ENCODE measurements at places on chromosomes 16 and 17. TPM values are rescaled to one million over a fixed set of nuclear protein-coding genes. Genes with fewer than 3 reads are reported as not detected.

DNA sequence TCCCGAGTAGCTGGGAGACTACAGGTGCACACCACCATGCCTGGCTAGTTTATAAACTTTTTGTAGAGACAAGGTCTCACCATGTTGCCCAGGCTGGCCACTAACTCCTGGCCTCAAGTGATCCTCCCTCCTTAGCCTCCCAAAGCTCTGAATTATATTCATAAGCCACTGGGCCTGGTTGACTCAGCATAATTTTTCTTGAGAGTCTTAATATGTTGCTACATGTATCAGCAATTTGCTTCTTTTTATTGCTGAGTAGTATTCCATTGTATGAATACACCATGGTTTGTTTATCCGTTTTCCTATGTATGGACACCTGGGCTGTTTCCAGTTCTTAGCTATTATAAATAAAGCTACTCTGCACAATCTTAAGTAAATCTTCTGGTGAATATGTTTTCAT lies 42.4 kb upstream of the NSRP1 start:
- H3K4me3 ChIP-seq: no peak overlapping the region
- no peaks in the 10 kb centered on the region for H3K4me1 ChIP-seq
- no peaks in the 10 kb centered on the region for H3K36me3 ChIP-seq
- DNase-seq: no peak

DNA sequence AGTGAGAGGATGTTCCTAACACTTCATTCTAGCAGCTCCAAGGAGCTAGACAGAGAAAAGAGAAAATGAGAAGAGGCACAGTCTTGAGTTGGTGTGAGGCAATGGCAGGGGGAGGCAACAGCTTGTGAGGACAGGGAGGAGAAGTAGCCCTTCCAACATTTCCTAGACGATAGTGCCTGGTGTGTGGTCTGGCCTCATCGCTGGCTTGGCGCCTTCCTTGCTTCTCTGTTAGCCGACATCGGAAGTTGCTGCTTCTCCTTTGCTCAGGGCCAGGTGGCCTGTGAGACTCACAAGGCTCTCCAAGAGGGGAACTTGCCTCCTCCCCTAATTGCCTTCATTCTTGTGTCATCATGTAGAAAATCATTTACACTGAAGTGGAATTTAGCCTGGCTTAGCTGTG lies 208.7 kb downstream of the MAP2K4 start:
- DNase-seq: no peak
- H3K27me3 ChIP-seq: no peaks in the 10 kb centered on the region
- H3K4me3 ChIP-seq: no peak overlapping the region
- H3K36me3 ChIP-seq: no peaks in the 10 kb centered on the region
- no peak overlapping the region for H3K27ac ChIP-seq

GRCh38 chr17:27756467-27757371 lies 43.6 kb downstream of the NOS2 start:
- H3K4me3 ChIP-seq: no peak overlapping the region
- no peak overlapping the region for H3K27ac ChIP-seq
- no peaks in the 10 kb centered on the region for H3K4me1 ChIP-seq

DNA sequence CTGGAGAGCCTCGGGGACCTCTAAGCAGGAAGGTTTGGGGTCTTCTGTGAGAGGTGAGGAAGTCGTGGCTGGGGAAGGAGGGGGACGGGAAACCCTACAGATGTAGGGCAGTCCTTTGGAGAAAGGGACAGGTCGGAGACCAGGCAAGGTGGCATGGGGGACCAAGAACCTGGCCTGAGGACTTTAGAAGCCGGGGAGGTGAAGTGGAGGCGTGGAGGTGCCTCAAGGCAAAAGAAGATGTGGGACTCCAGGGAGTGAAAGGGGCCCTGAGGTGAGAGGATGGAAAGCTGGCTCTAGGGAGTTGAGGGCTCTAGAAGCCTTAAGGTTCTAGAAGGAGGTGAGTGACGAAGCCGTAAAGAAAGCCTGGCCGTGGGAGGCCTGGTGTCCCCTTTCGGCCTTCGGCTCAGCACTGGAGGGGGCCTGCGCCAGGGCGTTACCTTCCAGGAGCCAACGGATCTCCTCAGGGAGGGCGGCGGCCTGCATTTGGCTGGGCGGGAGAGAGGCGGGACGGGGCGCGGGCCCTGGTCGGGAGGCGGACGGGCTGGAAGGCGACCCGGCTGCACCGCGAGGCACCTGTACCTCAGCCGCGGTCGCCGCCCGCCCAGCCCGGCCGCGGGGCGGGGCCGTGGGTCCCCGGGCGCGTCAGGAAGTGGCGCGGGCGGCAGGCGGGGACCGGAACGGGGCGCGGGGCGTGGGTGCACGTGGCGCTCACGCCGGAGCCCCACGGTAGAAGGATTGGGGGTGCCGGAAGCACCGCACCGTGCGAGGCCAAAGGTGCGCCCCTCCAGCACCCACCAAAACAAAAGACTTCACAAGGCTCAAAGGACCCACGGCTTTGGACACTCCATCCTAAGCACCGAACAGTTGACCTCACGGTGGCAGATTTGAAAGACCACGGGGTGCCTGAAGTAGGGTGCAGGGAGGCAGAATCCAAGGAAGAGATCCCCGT lies at the start of gene SKAP1:
Gene SKAP1 (minus strand): TSS at position 577 of the 949 bp plus-strand sequence.
- H3K27ac ChIP-seq: peak within 1 kb of the TSS; percentile 86
- no peaks in the 10 kb centered on the region for H3K27me3 ChIP-seq
- peaks cover 69% of the 10 kb centered on the region for H3K4me1 ChIP-seq
- peak; percentile 60 for DNase-seq

DNA sequence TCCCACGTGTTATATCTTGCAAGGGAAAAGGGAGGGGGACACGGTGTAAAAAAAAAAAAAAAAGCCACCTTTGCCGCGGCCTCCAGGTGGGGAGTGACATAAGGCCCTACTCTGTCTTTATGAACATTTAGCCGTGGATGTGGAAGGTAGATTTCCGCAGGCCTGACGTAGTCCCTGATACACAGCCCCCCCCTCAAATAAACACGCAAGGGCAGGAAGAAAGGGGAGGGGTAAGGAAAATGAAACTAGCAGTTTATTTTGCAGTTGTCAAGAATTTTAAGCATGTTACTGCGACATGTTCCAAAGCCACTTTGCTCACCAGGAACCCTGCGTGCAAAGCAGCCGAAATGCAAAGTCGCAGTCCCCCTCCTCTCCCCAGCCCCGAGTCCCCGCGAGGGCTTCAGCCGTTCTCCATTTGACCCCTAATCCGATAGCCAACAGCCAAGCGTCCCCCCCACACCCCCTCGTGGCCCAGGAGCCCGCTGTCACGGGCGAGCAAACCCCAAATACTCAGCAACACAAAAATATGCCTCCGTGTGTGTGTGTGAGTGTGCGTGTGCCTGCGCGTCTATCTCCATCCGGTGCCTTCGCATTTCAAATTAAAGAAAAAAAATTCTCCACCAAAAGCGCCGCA lies 1.2 kb downstream of the CBX4 start:
- peaks cover 58% of the 10 kb centered on the region for H3K4me1 ChIP-seq
- DNase-seq: peak; percentile 65
- H3K4me3 ChIP-seq: peak overlapping the region; percentile 85
- peaks cover 32% of the 10 kb centered on the region for H3K27me3 ChIP-seq
- peaks cover 5% of the 10 kb centered on the region for H3K36me3 ChIP-seq

CLEC18B gene
- polyA plus RNA-seq: not detected

NRN1L gene
- 0.83 TPM for polyA plus RNA-seq

KRT222 gene
- polyA plus RNA-seq: not detected

Data from CD8-positive, alpha-beta memory T cell (primary cell).